ENCODE measurements at places on chromosomes 1 and 21.

DNA sequence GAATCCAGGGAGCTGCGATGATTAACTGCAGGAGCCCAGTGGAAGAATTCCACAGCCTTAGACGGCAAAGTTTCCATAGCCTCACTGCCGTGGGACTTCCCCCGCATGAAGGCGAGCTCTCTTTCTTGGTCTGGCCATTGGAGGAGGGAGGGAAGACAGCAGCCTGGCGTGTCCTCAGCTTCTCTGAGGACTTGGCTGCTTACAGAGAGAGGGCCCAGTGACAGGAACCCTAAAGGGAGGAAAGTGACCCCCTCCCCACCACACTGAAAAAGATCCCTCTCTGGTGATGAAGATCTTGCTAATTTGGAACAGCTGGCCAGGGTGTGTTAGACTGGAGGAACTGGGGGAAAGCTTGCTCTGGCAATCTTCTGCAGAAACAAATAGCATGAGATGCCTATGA lies 41.0 kb downstream of the ATP2B4 start:
- no peak for DNase-seq

- no peak for DNase-seq
These were observed 111.1 kb downstream of the LMO4 start for GRCh38 chr1:87439821-87440220.

- DNase-seq, result no peak
These were observed 144.1 kb downstream of the TRABD2B start for GRCh38 chr1:47853059-47853458.

- no peak for DNase-seq
These were observed 49.6 kb downstream of the TARBP1 start for GRCh38 chr1:234429434-234429806.

DNA sequence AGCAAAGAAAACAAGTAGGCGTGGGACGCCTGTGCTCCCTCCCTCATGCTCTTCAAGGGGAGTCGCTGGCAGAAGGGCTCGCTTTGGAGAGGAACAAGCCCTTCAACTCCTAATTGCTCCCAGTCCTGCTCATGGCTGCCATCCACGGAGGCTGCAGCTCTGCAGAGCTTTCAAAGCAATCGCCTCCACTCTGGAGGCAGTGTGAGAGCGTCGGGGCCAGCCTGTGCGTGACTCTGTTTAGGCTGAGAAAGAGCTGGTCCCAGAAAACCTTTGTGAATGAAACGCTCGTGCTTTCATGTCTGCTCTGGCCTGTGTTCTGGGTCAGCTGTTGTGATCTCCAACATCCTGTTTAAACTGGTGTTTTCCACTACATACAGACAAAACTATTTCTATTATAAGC lies 23.9 kb upstream of the RUNX1 start:
- no peak for DNase-seq

DNA sequence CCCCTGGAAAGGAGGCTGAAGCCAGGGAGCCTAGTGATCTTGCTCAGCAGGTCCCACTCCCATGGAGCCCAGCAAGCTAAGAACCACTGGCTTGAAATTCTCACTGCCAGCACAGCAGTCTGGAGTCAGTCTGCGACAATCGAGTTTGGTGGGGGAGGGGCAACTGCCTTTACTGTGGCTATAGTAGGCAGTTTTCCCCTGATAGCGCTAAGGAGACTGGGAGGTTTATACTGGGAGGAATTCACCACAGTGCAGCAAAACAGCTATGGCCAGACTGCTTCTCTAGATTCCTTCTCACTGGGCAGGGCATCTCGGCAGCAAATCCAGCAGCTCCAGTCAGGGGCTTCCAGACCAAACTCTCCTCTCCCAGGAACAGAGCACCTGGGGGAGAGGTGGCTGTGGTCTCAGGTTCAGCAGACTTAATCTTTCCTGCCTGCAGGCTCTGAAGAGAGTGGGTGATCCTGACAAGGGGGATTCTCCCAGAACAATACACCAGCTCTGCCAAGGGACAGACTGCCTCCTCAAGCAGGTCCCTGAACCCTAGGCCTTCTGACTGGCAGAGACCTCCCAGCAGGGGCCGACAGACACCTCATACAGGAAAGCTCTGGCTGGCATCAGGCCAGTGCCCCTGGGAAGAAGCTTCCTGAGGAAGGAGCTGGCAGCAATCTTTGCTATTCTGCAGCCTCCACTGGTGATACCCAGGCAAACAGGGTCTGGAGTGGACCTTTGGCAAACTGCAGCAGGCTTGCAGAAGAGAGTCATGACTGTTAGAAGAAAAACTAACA lies 548.5 kb upstream of the NEGR1 start:
- no peak for DNase-seq

DNA sequence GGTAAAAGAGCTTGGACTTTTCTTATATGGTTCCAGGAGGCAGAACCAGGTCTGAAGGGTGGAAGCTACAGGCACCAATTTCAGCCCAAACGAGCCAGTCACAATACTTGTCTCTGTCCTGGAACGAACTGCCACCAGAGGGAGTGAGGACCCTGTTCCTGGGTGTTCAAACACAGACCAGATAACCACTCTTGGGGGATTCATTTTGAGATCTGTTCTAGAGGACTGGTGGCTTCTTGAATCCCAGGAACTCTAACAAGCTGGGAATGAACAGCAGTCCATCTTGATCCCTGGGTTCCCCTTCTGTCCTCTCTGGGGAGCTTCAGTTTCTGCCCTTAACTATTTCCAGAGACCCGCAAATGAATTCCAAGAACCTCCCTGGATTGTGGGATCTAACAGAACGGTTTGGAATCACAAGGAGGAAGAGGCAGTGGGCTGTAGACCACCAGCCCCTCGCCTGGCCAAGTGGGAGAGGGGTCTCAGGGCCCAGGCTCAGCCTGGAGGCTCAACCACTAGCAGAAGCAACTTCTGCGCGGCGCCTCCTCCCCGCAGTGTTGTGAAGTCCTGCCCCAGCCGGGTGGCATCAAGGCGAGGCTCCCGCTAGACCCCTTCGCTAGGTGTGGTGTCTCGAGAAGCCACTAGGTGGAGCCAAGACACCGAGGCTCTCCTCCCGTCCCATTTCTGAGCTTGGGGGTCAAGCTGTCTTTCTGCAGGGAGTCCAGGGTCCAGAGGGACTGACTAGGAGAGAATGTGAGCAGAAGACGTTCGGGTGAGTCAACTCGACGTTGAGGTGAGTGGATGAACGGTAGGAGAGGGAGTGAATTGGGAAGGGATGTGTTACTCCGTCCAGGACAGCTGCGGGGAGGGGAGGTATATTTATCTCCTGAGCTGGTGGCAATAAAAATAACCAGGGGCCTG lies 12.1 kb upstream of the NES start:
- DNase-seq, result peak; percentile 70

DNA sequence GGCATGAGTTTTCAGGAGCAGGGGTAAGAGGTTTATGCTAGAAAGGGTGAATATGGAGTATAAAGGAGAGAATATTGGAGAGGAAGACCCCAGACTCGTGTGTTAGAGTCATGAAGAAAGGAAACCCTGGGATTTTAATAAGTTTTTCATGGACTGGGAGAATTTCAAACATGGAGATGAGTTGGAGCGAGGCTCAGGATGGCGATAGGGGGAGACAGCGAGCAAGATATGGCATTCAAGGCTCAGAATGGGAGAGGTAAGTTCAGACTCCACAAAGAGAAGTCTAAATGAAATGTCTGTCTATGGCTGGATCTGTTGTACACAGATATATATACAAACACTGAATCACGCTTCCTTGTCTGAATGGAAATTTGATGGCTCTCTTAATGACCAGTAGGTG lies 92.5 kb downstream of the LRRC40 start:
- no peak for DNase-seq

- DNase-seq, result no peak
These were observed 14.1 kb downstream of the CAPN8 start for GRCh38 chr1:223651291-223651991.

DNA sequence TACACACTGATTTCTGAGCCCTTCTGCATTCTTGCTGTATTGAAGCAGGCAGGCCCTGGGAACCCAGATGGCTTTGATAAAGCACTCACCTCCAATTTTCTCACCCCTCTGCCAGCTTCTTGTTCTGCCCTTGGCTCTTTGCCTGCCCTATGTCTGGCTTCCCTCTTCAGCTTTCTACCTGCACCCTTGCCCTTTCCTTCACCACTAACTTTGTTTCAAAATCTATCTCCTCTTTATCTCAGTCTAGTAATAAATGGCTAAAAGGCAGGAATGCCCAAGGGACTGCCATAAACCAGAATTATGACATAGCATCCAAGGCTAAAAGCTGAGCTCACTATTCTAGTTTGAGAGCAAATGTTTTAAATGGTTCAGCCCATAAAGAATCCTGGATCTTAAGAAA lies 178.7 kb downstream of the TNR start:
- DNase-seq, result no peak

- no peak for DNase-seq
These were observed 291.5 kb upstream of the VAMP3 start for GRCh38 chr1:7479571-7479970.

GRCh38 chr21:46126309-46127238 lies 28.7 kb downstream of the COL6A2 start:
- DNase-seq, result no peak

DNA sequence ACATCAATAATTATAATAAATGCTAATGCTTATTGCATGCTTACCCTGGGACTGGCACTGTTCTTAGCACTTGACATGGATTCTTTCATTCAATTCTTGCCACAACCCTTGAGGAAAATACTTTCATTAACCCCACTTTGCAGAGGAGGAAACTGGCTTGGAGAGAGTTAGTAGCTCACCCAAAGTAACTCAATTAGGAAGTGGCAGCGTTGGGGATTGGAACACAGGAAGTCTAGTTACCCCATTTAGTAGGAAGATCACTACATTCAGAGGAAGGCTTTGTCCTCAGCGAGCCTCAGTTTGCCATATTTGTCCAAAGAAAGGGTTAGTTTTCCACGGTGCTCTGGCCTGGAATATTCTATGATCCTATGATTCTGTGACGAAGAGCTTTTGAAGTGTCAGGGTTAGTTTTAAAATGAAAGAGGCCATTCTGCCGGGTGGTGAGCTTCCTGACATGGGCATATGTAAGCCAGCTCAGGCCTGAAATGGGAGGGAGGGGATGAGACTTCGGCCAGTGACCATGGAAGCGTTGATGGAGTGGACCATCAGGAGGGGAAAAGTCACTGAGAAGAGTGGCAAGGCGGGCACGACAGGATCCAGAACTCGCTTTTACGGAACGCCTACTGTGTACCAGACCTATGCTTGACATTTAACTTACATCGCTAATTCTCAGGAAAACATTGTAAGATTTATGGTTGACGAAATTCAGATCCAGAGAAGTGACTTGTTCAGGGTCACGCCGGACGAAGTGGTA lies 28.2 kb upstream of the EPB41 start:
- no peak for DNase-seq

- DNase-seq, result no peak
These were observed 9.0 kb downstream of the PFKFB2 start for GRCh38 chr1:207062058-207062457.

DNA sequence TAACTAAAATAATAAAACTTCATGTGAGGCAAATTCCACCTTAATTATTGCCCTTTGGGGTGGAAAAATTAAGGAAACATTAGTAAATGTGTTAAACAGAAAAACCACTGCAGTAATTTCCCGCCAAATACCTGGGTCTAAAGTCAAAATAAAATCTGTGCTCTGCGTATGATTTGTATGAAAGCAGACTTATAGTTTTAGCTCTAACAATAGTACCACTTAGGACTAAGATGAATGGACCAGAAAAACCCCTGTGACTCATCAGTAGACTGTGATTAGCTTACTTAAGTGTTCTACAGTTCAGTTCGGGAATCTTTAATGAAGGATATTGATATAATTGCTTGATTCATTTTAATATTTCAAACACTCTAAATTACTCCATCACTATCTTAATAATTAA lies 23.3 kb upstream of the C1orf105 start:
- DNase-seq, result no peak

DNA sequence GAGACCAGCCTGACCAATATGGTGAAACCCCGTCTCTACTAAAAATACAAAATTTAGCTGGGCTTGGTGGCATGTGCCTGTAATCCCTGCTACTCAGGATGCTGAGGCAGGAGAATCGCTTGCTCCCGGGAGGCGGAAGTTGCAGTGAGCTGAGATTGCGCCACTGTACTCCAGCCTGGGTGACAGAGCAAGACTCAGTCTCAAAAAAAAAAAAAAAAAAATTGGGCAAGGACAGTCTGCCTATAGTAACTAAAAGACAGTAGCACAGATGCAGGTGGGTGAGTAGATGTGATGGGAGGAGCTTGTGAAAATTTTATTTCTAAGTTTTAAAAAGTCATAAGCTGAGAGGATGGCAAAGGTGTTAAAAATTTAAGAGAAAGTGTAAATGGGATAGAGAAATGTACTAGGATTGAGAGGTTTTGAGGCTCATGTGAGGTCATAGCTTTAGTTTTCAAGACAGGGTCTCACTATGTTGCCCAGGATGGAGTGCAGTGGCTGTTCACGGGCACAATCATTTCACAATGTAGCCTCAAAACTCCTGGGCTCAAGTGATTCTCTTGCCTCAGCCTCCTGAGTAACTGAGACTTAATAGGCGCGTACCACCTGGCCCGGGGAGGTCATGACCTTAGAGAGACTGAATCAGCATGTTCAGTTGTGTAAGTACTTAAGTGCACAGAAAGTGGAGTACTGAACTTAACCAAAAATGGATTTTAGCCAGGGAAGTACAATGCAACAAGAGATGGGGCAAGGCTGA lies 33.7 kb downstream of the PTP4A2 start:
- no peak for DNase-seq

- DNase-seq, result no peak
These were observed 115.9 kb downstream of the NEGR1 start for GRCh38 chr1:72166426-72166825.

DNA sequence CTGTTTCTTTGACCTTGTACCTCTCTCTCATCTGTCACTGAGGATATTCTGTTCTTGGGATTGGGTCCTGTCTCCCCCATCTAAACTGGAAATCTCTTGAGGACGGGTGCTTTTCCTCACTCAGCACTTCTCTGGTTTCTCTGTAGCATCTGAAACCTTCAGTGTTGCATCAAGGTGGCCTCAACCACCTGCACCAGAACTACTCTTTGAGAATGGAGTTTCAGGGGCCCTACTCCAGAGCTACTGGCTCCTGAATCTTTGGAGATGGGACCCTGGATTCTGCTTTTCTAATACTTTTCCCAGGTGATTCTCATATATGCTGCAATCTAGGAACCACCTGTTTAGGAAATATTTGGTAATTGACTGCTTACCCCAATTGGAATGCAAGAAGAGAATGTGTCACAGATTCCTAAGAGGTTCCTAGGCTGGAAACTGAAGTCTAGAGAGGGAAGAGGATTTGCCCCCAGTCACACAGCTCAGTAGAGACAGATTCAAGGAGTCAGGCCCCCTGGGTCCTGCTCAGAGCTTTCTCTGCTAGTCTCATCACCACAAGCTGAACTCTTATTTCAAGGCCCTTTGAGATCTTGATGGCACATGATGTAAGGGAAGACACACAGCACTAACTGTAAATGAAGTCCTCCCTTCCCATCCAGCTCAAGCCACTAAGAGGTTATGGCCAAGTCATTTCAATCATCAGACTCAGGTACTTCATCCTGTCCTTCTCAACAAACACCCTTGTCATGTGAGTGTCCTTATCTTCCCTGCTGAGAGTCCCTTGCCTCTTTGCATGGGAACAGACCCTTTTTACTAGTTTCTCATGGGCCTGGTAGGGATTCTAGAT lies 48.7 kb downstream of the EIF2D start:
- no peak for DNase-seq

DNA sequence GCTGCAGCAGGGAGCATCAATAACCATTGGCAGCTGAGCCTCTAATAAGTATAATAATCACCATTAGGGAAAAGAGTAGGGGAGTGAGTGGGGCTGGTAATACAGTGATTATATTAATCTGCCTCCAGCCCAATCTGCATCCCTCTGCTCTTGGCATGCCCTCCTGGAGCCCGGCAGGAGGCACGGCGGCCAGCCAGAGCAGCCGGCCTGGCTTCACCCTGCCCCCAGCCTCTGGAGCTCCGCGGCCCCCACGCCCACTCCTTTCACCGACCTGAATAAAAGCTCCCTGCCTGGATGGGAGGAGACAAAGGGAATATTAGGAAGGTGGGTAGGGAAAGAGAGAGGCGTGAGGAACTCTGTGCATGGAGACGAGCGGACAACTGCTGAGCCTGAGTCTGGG lies 28.3 kb downstream of the OPTC start:
- DNase-seq, result no peak

All from naive B cell (primary cell).